ENCODE measurements at places on chromosomes 2 and 18.

- no peak for DNase-seq
Measured at GRCh38 chr18:8586941-8587340, 22.3 kb upstream of the RAB12 start.

- DNase-seq: no peak
Measured at GRCh38 chr18:13502585-13502984, 223.8 kb downstream of the FAM210A start.

- no peak for DNase-seq
Measured at GRCh38 chr2:240956171-240956934, 42.1 kb upstream of the SNED1 start.

GRCh38 chr2:96533292-96534073 is 3.1 kb upstream of the ARID5A start:
- peak; percentile 84 for DNase-seq

DNA sequence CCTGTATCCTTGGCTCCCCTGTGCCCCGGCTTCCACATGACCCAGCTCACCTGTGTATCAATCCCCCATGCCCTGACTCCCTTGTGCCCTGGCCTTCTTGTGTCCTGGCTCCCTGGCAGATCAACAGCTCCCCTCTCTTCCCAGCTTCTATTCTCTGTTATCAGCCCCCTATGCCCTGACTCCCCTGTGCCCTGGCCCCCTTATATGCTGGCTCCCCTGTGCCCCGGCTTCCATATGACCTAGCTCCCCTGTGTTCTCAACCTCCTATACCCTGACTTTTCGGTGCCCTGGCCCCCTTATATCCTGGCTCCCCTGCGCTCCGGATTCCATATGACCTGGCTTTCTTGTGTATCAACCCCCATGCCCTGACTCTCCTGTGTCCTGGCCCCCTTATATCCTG is 209.2 kb downstream of the LOXHD1 start:
- no peak for DNase-seq

DNA sequence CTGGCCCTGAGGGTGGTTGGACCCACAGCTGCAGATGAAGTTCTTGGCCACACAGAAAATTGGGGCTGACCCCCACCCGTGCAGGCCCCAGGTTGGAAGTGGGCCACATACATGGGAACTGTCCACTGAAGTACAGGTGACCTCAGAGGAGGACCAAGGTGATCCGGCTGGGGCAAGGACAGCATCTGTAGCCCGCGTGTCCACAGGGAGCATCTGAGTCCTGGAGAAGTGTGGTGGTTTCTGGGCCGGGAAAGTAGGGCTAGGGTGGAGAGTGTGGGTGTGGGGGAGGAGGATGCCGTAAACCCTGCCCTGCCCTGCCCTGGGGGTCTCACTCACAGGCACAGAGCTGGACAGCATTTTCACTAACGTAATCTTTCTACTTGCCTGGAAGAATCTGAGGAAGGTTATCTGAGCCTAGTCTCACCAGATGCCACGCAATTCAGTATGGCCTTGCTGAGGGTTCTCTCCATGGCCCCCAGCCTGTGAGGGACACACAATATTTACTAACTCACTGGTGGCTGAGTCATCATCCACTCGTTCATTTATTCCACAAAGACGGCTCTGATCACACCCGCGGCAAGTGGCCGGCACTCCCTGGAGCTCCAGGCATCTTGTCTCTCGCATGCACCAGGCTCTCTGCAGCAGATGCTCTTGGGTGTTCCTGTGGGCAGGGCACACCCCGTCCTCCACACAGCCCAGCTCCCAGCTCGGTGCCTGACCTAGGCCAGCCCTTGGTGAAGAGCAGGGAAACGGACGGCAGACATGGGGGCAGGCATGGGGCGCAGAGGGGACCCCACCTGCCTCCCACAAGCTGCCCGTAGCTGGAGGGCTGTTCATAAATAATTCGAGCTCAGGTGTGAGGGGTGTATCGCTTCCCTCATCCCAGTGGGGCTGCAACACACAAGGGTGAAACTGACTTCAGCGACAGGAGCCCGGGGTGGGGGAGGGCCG is 51.2 kb downstream of the INHBB start:
- DNase-seq: no peak

DNA sequence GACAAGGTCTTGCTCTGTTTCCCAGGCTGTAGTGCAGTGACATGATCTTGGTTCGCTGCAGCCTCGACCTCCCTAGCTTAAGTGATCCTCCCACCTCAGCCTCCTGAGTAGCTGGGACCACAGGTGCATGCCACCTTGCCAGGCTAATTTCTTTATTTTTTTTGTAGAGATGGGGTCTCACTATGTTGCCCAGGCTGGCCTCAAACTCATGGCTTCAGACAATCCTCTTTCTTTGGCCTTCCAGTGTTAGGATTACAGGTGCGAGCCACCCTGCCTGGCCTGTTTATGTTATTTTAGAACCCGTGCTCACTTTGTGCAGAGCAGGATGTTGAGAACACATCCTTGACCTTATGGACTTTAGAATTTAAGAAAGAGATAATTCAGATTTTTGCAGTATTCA is 17.4 kb downstream of the FAM117B start:
- DNase-seq: no peak

DNA sequence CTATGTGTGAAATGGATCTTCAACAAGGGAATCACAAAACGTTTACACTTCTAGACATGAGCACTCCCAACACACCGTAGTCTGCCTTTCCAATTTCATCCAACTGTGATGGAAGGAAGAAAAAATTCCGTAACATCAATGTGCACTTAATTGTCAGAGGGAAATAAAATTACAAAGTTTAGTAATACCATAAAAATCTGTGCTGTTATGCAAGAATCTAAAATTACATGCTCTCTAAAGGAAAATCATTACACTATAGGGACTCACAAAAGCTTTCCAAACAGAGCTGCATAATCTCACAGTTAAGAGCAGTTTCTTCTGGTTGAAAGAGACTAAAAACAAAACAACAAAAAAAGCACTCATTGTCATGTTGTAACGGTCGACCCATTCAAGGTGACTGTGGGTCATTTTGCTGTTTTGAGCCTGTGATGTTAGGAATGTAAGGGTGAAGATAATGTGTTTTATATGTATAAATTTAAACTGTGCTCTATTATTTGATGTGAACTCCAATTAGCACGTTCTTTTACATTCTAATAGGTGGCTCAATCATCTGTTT is 698.0 kb downstream of the TDRD15 start:
- no peak for DNase-seq

DNA sequence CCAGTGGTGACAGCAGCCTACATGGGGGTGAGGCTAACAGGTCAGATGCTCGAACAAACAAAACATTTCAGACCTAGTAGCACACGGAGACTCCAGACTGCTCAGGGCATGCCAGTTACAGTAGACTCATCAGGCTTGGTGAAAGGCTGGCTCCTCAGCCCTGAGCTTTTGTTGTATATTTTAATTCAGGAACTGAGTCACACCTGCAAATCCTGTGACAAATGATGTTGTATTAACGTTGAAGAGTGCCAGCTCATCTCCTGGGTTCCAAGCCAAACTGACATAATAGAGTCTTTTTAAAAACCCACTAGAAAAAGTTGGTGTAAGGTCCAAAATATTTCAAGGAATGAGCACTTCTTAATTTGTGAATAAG is 65.3 kb downstream of the C1D start:
- DNase-seq: peak; percentile 34

DNA sequence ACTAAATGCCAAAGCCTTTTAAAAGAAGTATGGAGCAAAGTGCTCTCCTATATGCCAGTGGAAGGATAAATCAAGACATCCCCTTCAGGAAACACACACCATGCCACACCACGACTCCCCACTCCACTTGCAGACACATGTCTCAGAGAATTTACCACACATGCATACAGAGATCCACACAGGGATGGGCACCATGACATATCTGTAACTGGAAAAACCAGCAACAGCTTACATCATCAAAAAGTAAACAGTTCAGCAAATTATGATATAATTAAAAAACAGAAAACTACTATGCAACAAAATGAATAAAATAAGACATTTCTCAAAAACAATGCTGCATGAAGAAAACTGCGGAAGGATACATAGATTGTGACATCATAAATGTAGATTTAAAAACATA is 29.6 kb downstream of the RBMS1 start:
- no peak for DNase-seq

- no peak for DNase-seq
Measured at GRCh38 chr2:126038861-126039260, 617.1 kb upstream of the GYPC start.

DNA sequence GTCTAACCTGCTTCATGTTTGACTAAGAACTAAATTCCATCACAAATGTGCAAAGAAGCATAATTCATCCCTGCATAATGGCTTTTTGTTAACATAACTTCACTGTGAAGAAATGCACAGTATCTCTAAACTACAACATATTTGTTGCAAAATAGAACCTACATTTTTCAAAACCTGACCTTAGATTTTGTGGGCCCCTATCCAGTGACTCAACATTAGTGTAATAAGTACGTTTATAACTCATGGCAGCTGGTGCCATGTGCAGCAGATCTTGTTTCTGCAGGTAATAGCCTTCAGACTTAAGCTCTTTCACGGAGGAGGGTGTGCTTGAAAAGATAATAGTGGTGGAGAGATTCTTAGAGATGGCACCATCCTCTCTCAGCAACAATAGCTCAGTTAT is 28.6 kb upstream of the VWC2L start:
- DNase-seq: no peak

DNA sequence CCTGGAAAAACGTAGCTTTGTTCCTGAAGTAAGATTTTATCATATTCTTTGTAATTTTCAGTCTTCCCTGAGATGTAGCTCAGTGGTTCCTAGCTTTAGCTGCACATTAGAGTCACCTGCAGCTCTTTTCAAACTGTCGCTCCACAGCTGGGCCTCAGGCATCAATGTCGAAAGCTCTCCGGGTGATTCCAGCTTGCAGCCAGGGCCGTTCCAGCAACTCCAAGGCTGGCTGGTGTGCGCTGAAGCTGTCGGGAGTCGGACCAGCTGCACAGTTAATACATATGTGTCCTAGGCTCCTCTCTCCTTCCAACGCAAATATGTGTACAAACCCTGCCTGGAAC is 609 bp upstream of the ZNF2 start:
- DNase-seq: no peak

DNA sequence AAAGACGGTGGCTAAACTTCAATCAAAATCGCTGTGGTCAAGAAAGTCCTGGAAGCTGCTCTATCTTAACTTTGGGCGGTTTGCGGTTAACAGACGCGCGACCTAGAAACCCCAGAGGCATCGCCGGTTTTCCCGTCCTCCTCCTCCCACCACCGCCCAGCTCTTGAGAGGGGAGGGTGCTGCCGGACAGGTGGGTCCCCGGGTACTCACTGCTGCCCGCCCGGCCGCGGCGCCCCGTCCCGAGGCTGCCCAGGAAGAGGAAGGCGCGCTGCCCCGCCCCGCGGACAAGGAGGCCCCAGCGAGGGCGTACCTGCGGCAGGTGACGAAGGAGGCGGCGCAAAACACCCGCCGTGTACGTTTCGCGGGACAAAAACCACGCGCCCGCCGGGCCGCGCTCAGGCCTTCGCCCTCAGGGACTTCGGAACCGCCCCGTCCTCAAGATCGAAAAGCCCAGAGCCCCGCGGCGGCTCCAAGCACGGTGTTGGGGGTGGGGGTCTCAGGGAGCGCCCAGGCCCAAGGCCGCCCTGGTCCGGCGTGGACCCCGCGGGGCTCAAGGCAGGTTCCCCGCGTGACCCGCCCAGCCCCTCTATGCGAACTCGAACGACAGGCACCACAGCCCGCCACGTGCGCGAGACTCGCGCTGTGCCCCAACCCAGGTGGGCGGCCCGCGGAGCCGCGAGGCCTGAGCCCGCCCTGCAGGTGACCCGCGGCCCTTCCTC is at the start of gene SH3YL1:
TSS of gene SH3YL1 (minus strand) at position 259 of the 719 bp plus-strand sequence. CDS start at position 211, 48 bp downstream.
- DNase-seq: peak; percentile 16

DNA sequence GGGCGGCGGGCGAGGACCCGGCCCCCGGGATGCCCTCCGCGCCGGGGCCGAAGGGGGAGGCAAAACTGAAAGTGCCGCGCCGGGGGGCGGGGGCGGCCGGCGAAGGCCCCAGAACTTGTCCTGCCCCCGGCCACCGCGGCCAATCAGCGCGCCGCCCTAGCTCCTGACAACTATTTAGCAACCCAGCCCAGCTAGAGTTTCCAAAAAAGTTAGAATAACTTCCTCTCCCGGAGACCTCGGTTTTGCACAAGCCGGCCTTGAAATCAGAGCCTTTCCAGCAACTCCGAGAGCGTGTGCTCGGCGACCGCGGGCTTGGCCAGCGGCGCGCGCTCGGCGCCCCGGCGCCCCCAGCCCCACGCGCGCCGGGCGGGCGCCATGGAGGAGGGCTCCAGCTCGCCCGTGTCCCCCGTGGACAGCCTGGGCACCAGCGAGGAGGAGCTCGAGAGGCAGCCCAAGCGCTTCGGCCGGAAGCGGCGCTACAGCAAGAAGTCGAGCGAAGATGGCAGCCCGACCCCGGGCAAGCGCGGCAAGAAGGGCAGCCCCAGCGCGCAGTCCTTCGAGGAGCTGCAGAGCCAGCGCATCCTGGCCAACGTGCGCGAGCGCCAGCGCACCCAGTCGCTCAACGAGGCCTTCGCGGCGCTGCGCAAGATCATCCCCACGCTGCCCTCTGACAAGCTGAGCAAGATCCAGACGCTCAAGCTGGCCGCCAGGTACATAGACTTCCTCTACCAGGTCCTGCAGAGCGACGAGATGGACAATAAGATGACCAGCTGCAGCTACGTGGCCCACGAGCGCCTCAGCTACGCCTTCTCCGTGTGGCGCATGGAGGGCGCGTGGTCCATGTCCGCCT is at the start of gene TWIST2:
TSS of gene TWIST2 (plus strand) at position 245 of the 850 bp plus-strand sequence. CDS start at position 376, 131 bp downstream.
- peak; percentile 93 for DNase-seq

DNA sequence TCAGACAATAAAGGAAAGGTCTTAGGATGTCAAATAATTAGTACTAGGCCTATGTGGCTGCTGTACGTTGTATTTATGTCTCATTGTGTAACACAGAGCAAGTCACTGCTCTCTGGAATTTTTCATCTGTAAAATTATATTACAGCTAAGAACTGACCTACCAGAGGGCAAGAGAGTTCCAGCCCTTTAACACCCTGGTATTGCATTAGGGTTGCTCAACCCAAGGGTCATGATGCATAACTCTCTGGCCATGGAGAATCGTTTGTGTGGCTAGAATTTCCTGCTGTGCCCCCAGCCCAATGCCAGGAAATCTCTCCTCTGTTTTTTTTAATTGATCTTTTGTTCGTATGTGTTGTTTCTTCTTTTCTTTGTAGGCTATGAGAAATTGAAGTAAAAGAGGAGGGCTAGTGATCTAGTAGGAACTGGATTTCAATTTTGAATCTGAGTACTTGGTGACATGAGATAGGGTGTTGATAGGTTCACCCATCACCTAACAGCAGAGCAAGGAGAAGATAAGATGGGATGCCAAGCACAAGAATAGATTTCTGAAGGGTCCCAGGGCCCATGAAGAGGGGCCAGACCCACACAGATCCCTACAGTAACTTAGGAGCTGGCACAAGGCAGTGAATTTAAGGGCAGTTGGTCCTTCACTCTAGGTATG is 571.2 kb upstream of the TNP1 start:
- peak; percentile 39 for DNase-seq

GRCh38 chr2:11022064-11022463 is 110.3 kb downstream of the KCNF1 start:
- DNase-seq: no peak

GRCh38 chr2:155389224-155389623 is 690.7 kb downstream of the KCNJ3 start:
- no peak for DNase-seq

- peak; percentile 73 for DNase-seq
Measured at GRCh38 chr2:197556456-197556855, 40.6 kb downstream of the MOB4 start.

- peak; percentile 91 for DNase-seq
Measured at GRCh38 chr18:61551586-61551985, 218.4 kb downstream of the CDH20 start.
